Peyer's patch (tissue), 4 donors: ENCODE measurements at places on chromosomes 7 and 10.

- H3K27ac ChIP-seq: no peak overlapping the region
- no peaks in the 10 kb centered on the region for H3K27me3 ChIP-seq
- no peak for DNase-seq
- H3K4me1 ChIP-seq: no peaks in the 10 kb centered on the region
Measured at GRCh38 chr10:122336961-122337360, 37.5 kb upstream of the PLEKHA1 start.

DNA sequence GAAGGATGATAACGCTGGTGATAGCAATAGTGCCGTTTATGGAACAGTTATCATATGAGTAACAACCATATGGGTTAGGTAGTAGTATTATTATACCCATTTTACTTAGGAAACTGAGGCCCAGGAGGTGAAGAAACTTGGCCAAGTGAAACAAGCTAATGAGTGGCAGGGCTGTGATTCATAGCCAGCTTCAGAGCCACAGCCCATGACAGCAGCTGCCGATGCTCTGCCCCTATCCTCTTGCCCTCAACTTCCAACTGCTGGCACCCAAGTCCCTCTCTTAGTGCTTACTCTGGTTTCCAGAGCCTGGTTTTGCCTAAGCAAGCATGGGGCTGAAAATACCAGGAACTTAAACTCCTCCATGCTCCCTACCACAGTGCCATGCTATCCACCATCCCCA lies 12.3 kb downstream of the SH3PXD2A start:
- no peaks in the 10 kb centered on the region for H3K36me3 ChIP-seq
- H3K4me3 ChIP-seq: no peak overlapping the region
- H3K27ac ChIP-seq: peak overlapping the region; percentile 67
- H3K27me3 ChIP-seq: no peaks in the 10 kb centered on the region

- no peaks in the 10 kb centered on the region for H3K36me3 ChIP-seq
- no peak overlapping the region for H3K27ac ChIP-seq
- H3K4me1 ChIP-seq: no peaks in the 10 kb centered on the region
- DNase-seq: no peak
- H3K27me3 ChIP-seq: no peaks in the 10 kb centered on the region
- H3K4me3 ChIP-seq: no peak overlapping the region
Measured at GRCh38 chr10:78696791-78697395, 371.9 kb upstream of the ZMIZ1 start.

- H3K27me3 ChIP-seq: no peaks in the 10 kb centered on the region
- H3K36me3 ChIP-seq: no peaks in the 10 kb centered on the region
- no peak overlapping the region for H3K4me3 ChIP-seq
Measured at GRCh38 chr10:58555170-58555929, 42.7 kb downstream of the BICC1 start.

DNA sequence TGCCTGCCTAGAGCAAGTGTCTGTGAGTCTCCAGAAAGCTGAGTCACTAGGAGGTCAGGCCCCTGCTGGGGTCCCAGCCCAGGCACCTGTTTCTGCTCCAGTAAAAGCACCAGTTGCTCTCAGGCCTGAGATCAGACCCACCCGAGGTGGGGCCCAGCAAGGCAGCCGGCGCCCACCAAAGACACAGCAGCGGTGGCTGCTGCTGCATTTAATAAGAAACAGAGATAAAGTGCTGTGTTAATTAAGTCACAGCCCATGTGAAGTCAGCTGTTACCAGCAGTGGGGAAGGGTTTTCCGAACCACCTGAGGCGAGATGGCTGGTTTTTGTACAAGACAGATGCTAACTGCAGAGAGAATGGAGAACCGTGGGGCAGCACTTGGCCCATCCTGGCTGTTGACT lies 12.1 kb upstream of the LRRC18 start:
- no peak overlapping the region for H3K4me3 ChIP-seq
- no peak for DNase-seq
- H3K27me3 ChIP-seq: no peaks in the 10 kb centered on the region
- no peaks in the 10 kb centered on the region for H3K4me1 ChIP-seq
- no peak overlapping the region for H3K27ac ChIP-seq

GRCh38 chr10:108783897-108784296 lies 1139.4 kb downstream of the XPNPEP1 start:
- H3K4me1 ChIP-seq: no peaks in the 10 kb centered on the region
- H3K27ac ChIP-seq: no peak overlapping the region
- H3K4me3 ChIP-seq: no peak overlapping the region
- DNase-seq: peak; percentile 29

DNA sequence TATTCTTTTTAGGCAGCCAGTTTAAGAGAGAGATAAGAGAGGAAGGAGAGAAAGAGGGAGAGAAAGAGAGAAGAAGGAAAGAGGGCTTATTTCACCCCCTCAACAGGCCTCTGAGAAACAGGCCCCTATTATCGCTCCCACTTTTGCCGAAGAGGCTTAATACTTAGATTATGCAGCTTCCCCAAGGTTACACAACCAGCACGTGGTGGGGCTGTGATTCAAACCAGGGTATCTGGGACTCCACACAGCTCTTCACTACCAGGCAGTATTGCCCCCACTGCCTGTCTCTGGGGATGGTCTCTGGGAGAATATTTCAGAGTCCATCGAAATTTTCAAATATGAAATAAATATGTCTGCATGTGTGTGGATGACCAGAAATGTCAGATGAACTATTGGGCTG lies 3.0 kb downstream of the GIMAP1 start:
- no peaks in the 10 kb centered on the region for H3K36me3 ChIP-seq
- H3K4me1 ChIP-seq: no peaks in the 10 kb centered on the region
- no peak overlapping the region for H3K27ac ChIP-seq

GRCh38 chr7:37286454-37286832 lies 162.2 kb downstream of the ELMO1 start:
- H3K4me3 ChIP-seq: no peak overlapping the region
- H3K27me3 ChIP-seq: no peaks in the 10 kb centered on the region
- H3K4me1 ChIP-seq: peaks cover 23% of the 10 kb centered on the region

DNA sequence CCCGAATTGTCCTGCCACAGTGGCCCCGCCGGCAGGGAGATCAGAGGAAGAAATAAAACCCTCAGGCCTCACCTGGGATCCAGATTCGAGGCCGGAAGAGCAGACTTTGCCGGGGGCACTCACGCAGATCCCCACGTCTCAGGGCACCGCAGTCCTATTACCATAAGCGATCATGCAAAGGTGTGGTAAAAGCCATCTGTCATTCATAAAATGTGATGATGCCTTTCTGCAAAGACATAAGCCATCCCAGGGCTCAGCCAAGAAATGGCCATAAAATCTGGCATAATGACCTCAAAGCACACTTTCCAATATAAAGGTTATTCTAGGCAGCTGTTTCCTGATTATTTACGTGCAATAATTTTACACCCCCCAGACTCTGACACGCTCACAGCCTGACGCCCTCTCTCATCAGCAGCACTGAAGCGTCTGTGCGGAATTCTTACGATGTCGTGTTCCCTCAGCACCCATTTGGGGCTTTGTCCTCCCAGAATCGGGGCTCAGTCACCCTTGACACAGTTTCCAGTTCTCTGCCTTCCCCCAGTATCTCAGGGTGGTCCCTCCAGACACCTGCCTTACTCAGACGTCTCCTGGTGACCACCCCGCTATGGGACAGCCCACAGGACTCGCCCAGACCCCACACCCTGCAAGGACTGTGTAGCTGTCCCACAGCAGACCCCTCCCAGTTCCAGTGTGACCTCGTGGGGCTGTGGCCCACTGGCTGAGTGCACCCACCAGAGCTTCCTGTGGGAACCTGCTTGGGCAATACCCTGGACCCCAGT lies 74.3 kb upstream of the FAM20C start:
- H3K36me3 ChIP-seq: no peaks in the 10 kb centered on the region
- no peak overlapping the region for H3K27ac ChIP-seq
- no peaks in the 10 kb centered on the region for H3K27me3 ChIP-seq

- H3K4me1 ChIP-seq: no peaks in the 10 kb centered on the region
- no peaks in the 10 kb centered on the region for H3K36me3 ChIP-seq
- no peak overlapping the region for H3K27ac ChIP-seq
- H3K27me3 ChIP-seq: no peaks in the 10 kb centered on the region
- H3K4me3 ChIP-seq: no peak overlapping the region
- no peak for DNase-seq
Measured at GRCh38 chr7:37786741-37787569, 61.4 kb upstream of the NME8 start.

DNA sequence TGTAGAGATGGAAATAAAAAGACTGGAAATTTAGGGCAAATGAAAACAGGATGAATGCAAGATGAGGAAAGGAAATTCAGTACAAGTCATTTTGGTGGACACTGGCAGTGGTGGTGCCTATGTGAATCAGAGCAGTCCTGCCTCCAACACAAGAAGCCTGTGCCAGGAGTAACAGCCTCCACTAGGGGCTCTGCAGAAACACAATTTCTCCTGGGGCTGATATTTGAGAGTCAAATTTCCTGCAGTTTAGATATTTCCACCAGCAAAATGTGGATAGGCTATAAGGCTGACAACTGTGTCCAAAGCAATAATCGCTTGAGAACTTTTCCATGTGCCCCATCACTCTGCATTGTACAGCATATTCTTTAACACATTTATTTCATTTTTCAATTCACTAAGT lies 4.7 kb upstream of the PLXDC2 start:
- no peak overlapping the region for H3K4me3 ChIP-seq
- no peak overlapping the region for H3K27ac ChIP-seq
- no peaks in the 10 kb centered on the region for H3K27me3 ChIP-seq
- no peak for DNase-seq

GRCh38 chr10:91054325-91054724 lies 133.4 kb upstream of the ANKRD1 start:
- no peaks in the 10 kb centered on the region for H3K4me1 ChIP-seq
- no peak for DNase-seq

GRCh38 chr10:24850727-24851296 lies 101.6 kb downstream of the PRTFDC1 start:
- H3K27me3 ChIP-seq: no peaks in the 10 kb centered on the region
- DNase-seq: no peak
- no peaks in the 10 kb centered on the region for H3K36me3 ChIP-seq
- H3K4me3 ChIP-seq: no peak overlapping the region
- no peaks in the 10 kb centered on the region for H3K4me1 ChIP-seq
- H3K27ac ChIP-seq: no peak overlapping the region

DNA sequence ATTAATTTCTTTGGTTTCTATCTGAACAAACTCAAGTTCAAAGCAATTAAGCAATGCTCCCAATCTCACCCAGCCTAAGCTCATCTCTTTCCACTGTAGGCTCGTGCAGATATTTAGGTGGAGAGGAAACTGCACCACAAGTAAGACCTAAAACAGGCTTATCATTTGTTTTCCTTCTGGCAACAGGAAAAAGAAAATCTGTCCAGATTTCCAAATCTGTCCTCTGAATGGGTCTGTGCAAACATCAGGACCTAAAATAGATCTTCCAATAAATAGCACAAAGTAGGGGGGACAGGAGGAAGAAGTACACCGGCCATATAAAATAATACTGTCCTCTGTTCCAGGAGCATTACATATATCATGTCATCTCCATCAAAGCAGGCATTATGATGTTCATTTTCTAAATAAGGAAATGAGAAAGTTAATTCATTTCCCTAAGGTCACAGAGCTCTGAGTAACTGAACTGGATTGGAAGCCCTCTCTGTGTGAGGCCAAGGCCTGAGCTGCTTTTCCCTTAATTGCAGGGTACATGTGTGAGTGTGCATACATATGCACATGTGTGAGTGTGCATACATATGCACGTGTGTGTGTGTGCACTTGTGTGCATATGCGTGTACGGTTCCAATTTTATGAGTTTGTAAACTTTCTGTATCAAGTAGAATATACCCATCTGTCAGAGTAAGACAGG lies 92.8 kb upstream of the PARD3 start:
- no peaks in the 10 kb centered on the region for H3K4me1 ChIP-seq
- no peaks in the 10 kb centered on the region for H3K27me3 ChIP-seq
- no peak for DNase-seq
- no peak overlapping the region for H3K4me3 ChIP-seq

DNA sequence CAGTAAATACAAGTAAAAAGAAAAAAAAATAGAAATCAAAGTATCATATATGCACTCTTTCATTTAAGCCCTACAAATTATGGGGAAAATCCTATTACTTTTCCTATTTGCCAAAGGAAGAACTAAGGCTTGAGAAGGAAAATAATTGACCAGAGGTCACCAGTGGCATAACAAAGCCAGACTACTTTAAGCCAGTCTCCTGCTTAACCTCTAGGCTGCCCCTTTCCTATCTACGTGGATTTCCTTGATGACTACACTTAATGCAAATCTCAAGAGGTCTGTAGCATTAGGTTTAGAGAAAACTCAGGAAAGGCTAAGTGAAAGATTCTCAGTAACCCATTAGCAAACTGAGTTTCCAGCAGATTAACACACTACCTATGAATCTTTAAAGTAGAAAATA lies 49.8 kb downstream of the TPK1 start:
- no peak overlapping the region for H3K27ac ChIP-seq
- DNase-seq: no peak
- H3K27me3 ChIP-seq: no peaks in the 10 kb centered on the region
- no peak overlapping the region for H3K4me3 ChIP-seq

DNA sequence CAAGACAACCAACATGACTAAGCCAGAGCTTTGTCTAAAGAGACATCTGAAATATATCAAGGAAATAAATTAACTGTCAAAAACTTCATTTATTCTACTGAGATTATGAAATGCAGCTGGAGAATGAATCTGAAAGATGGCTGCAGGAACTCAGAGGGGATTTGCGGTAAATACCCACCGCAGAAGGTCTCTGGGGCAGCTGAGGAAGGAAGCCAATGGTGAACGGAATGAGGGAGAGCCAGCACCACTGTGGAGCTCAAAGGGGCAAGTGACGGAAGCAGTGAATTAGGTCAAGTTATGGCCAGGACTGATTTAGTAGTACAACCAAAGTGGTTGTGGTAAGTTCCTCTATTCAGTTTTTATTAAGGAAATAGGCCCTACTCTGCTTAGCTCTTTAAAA lies 215.3 kb upstream of the GLI3 start:
- no peaks in the 10 kb centered on the region for H3K4me1 ChIP-seq
- DNase-seq: no peak
- H3K27ac ChIP-seq: no peak overlapping the region
- no peaks in the 10 kb centered on the region for H3K27me3 ChIP-seq
- no peaks in the 10 kb centered on the region for H3K36me3 ChIP-seq
- no peak overlapping the region for H3K4me3 ChIP-seq

DNA sequence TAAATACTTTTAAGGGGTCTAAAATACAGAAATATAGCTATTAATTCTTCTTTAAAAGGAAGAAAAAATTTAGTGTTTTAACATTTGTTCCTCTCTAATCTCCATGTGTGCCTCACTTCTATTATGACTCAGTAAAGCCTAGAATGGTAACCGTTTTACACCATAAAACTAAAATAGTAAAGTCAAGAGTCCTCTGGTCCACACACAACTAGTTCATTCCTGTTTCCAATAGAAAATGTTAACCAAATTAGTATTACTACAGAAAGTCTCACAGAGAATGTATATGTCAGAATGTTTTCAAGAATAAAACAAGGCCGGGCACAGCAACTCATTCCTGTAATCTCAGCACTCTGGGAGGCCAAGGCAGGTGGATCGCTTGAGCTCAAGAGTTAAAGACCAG lies 55.8 kb downstream of the CNOT4 start:
- H3K27ac ChIP-seq: no peak overlapping the region
- H3K4me1 ChIP-seq: no peaks in the 10 kb centered on the region
- no peaks in the 10 kb centered on the region for H3K27me3 ChIP-seq
- H3K36me3 ChIP-seq: no peaks in the 10 kb centered on the region

DNA sequence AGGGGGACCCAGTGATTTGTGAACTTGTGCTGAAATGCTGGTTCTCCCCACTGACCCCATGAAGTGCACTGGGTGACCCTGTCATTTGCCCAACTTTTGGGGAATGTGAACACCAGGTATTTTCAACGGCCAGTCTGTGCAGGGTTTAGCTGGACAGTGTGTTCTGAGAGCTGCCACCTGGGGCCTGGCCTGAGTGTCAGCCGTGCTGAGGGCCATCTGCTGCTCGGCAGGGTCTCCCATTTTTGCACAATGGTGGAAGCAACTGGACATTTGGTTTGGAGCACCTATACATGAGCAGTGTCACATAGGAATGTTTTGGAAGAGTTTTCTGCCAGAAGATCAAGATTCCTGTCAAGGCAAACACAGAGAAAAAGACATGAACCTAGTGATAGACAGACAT lies 5.2 kb downstream of the CHN2 start:
- no peak for DNase-seq
- H3K27ac ChIP-seq: no peak overlapping the region
- no peaks in the 10 kb centered on the region for H3K36me3 ChIP-seq
